ENCODE measurements at places on chromosomes 12 and 14.

GRCh38 chr12:265096-265495 lies 2.5 kb upstream of the SLC6A13 start:
- no peak for DNase-seq

GRCh38 chr12:71627438-71628002 lies 36.1 kb downstream of the ZFC3H1 start:
- no peak for DNase-seq

DNA sequence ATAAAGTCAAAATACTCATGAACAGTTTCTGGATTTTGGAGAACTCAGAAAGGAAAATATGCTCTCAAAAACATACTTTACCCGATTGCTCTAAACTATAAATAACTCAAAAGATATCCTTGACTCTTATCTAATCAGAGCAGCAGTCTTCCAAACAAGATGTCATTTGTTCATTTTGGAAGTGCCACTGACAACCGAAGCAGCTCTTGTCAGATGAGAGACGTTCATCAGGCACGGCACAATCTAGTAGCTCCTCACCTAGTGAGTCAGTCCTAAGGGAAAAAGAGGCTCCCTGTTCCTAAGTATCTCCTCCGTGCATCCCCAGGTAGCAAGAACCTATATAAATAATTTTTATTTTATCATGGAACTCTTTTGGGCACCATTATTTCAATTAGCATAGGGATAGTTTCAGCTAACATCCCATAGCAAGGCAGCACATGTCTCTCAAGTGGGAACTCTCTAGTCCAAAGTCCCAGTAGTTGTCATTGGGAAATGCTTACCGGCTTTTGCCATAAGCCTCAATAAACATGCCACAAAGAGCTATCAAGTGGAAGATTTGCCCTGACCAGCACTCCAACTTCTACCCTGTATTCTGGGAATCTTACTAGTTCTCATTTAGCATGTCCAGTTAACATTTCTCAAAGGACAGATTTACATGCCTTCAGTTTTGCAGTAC lies 14.1 kb upstream of the TMEM263 start:
- DNase-seq, result no peak

DNA sequence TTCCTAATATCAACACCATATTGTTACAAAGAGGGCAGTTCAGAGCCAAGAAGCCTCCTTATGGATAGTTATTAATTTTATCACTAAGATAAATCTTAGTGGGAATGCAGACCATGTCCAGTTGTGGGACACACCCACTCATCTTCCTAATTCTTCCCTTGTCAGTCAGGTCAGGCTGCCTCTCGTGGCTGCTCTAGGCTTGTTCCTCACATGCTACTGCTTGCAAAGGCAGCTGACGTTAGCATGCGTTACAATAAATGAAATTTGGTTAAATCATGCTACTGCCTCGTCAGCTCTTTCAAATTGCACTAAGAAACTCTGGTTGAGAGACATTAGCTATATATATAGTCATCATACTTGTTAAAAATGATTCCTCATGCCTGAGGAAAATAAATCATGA lies 108.4 kb downstream of the CAND1 start:
- no peak for DNase-seq

DNA sequence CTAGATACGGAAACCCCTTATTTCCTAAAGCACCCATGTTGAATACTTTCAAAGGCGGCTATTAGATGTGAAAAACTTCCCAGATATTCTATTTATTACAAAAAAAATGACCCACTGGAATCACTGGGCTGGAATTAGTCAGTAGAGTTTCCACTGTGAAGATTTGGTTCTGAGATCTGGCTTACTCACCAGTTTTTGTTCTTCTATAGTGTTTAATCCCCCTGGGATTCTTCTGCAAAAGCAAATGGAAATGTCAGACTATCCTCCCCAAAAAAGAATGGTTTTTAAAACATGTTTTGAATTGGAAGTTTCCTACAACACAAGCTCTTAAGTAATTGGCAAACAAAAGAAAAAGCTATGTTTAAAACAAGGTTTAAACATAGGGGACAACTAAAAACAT lies 166.4 kb downstream of the STXBP6 start:
- DNase-seq, result no peak

GRCh38 chr12:9258676-9259075 lies 50.5 kb upstream of the PZP start:
- no peak for DNase-seq

DNA sequence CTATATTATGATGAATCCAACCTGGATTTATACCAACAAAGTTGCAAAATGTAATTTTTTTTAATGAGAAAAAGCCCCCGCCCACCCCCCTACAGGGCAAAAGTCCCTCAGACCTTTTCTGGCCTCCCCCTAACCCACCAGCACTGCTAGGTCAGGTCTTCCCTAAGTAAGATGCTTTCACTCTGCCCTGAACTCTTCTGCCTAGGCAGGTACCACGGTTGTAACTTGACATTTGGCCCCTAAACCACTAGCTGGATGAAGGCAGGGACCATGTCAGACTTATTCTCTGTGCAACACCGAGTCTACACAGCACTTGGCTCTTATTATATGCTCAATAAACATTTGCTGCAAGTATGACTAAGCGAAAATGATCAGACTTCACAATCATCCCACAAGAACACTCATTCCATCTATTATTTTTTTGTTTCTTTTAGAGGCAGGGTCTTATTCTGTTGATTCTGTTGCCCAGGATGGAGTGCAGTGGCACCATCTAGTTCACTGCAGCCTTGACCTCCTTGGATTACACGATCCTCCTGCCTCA lies 63.2 kb downstream of the SPRING1 start:
- no peak for DNase-seq

GRCh38 chr12:128551266-128551665 lies 272.5 kb downstream of the SLC15A4 start:
- DNase-seq, result no peak

GRCh38 chr12:25194722-25195055 lies 271 bp downstream of the DNAI7 start:
- DNase-seq, result no peak

DNA sequence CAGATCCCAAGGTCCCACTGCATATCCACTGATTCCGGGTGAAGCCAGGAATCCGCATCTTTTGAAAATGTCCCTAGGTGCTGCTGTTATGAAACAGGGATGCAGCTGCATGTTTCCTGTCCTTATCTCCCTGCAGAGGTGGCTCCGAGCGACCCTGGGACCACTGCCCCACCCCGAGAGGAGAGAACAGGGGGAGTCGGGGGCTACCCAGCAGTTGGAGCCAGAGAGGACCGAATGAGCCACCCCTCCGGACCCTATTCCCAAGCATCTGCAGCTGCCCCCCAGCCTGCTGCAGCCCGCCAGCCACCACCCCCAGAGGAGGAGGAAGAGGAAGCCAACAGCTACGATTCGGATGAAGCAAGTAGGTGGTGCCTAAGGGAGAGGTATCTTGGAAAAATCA lies 30.3 kb upstream of the OAS1 start:
- DNase-seq, result no peak

- DNase-seq, result no peak
These were observed 38.3 kb downstream of the GALNT4 start for GRCh38 chr12:89486264-89486663.

DNA sequence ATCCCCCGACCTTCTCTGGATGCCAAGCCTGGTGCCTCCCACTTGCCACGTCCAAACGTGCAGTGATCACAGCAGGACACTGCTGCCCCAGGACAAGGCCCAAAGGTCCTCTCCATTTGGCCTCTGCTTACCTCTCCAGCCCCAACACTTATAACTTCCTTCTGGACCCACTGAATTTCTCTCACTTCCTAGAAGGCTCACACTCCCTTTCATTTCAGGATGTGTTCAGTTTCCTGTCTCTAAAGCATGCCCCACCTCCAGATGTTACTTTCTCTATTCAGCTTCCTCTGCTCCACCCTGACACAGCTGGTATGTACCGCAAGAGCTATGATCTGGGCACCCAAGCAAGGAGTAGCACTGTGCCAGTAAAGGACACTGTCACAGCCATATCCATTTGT lies 33.0 kb downstream of the CDKL1 start:
- peak; percentile 49 for DNase-seq

- DNase-seq, result no peak
These were observed 108.6 kb upstream of the DYRK2 start for GRCh38 chr12:67539946-67540345.

DNA sequence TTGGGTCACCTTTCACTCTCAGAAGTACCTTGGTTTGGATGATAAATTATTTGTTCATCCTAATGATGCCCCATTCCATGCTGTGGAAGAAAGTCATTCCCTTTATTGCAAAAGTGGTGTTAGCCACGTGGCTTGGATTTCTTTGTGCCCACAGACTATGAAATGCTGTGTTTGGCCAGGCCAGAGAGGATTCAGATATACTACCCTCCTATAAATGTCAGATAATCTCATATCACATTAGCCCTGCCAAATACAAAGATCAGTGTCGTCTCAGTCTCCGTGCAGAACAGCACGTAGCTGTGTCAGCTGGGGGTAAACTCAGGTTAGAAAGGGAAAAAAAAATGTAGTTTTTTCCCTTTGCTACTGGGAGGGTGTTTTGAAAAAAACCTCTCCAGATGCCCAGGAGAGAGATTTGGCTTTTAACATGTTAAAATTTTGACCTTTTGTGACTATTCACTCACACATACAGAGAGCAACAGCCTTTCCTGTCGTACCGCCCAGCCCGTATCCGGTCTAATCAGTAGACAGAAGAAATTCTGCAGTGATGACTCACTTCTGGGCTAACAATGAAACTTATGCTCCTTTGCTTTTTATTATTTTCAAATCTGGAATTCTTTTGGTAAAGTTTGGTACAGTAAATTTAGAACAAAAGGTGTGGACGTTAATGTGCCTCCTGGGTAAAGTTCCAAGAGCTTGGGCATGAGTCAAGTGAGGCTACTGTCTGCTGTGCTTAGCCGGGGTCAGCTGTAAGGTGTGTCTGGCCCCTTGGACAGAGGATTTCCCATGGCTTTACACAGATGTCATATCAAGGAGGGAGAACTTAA lies 8.5 kb upstream of the PTPRB start:
- no peak for DNase-seq

- no peak for DNase-seq
These were observed 461.0 kb downstream of the ADAMTS20 start for GRCh38 chr12:43090981-43091380.

DNA sequence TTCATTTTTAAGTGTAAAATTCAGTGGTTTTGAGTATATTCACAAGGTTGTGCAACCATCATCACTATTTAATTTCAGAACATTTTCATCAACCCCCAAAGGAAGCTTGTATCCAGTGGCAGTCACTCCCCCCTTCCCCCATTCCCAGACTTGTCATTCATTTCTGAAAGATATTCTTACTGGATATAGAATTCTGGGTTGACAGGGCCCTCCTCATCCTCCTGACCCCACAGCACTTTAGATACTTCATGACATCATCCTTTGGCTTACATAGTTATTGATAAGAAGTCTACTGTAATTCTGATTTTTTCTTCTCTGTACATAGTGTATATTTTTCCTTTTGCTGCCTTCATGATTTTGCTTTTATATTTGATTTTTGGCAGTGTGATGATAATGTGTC lies 8.8 kb upstream of the ADGRD1 start:
- DNase-seq, result no peak

DNA sequence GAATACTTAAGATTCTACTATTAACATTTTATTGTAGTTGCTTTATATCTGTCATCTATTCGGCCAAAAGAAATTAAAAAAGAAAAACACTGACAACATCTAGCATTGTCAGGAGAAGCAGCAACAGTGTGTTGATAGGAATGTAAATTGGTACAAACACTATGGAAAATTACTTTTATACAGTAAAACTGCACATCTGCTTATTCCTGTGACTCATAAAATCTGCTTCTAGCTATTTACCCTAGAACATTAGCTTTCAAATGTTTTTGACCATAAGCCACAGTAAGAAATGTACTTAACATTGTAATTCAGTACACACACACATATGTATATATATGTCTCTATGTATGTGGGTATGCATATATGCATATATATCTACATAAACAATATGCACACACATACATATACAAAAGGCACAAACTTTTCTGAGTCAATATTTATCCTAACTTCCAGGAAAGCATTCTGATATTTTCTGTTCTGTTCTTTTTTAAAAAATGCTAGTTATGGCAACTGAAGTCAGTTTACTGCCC lies 278.9 kb upstream of the GARIN2 start:
- DNase-seq, result no peak

DNA sequence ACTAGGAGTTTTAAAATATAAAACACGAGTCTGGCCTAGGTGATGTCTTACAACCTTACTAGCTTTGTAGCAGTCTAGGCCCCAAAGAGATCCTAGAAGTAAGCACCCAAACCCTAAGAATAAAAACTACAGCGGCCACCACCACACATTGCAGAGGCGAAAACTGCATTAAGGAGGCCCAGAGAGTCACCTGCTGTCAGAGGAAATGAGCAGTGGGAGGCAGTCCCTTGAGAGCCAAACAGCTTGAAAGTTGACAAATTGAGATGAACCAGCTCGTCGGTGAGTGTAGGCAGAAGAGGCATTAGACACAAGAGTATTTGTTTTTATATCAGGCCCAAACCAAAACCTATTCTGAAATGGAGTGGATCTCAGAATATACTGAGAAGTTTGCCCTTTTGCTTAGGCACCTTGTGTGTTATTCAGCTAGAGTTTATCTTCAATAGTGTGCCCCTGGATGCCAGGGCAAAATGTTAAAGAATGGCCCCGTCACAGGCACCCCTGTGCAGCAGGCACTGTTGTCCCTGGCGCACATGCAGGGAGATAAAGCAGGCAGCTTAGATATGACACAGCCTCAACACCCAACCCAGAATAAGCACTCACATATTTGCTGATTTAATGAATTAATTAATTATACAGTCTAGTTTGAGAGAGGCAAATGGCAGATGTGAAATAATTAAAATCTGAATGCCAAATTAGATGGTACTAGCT lies 56.7 kb downstream of the TTC7B start:
- DNase-seq, result no peak

GRCh38 chr12:84843593-84844144 lies 68.9 kb downstream of the SLC6A15 start:
- DNase-seq, result no peak

DNA sequence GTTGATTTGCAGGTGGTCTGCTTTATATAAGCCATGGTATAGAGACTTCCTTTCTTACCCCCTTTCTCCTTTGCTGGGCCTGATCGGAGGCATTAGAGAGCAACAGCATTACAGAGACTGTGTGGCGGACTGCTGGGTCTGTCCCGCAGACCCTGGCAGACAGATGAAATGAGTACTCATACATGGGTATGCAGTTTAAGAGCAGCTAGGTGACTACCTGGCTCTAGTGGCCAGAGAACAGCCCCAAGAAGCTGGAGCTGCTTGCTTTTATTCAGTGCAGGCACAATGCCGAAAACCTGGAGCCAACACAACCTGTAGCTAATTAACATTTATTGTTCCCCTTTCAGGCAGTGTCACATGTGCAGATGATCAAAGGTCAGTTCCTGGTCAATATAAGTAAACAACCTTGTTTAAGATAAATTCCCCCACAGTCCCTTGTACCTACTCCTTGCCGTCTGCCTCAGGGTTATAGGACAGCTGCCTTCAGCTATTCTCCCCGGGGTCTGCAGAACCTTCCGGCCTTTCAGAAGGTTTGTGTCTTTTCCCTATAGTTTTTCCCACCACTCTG lies 160.0 kb downstream of the TRHDE start:
- no peak for DNase-seq

DNA sequence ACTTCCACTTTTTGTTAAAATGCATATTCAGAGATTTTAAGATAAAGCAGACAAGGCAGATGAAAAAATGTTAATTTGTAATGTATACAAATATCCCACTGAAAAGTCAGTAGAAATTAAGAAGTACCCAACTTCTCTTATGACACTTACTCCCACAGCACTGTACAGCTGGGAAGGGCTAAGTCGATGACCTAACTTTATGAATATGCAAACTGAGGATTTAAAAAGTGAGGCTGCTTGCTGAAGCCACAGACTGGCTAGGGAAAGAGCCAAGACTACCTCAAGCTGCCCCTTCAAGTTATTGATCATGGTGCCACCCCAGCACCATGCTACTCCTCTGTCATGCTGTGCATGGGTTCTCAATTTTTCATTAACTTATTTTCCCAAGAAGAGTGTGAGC lies 17.0 kb downstream of the PPM1H start:
- no peak for DNase-seq

Measured in HL-60 (cell line).